ENCODE measurements at places on chromosomes 2 and 18. TPM values are rescaled to one million over a fixed set of nuclear protein-coding genes. Genes with fewer than 3 reads are reported as not detected.

Gene VWA3B
- total RNA-seq = 0.13 TPM

Gene SCN9A
- 0.51 TPM for total RNA-seq

Gene C2orf15
- 0.13 TPM for total RNA-seq

Gene HOXD9
- total RNA-seq = 16.8 TPM

Gene STK36
- 4.7 TPM for total RNA-seq

Gene CHRNG
- not detected for total RNA-seq

Gene MTX2
- 23.2 TPM for total RNA-seq

Gene C2orf72
- not detected for total RNA-seq

Gene SNORC
- total RNA-seq = 0.13 TPM

Gene BABAM2
- total RNA-seq = 16.6 TPM

Gene CABYR
- total RNA-seq = 3.1 TPM

Gene ADRA2B
- under 0.01 TPM for total RNA-seq

Gene DSG4
- total RNA-seq = not detected

Gene TMEM150A
- 5.8 TPM for total RNA-seq

Gene NEU2
- total RNA-seq = not detected

Gene GALNT14
- 0.39 TPM for total RNA-seq

Gene CCDC148
- 0.13 TPM for total RNA-seq

Gene NFATC1
- 17.1 TPM for total RNA-seq

Gene FNDC4
- 10.0 TPM for total RNA-seq

Gene SLC9A4
- not detected for total RNA-seq

Gene ANKRD30BL
- total RNA-seq = not detected

Gene ZEB2
- 0.51 TPM for total RNA-seq

Gene GMPPA
- 22.2 TPM for total RNA-seq

Gene SKOR2
- total RNA-seq = not detected

Gene MYOM1
- 0.26 TPM for total RNA-seq

Gene IL1F10
- not detected for total RNA-seq

Gene SFTPB
- not detected for total RNA-seq

Gene PPP1R1C
- total RNA-seq = 0.13 TPM

Gene CNOT9
- total RNA-seq = 46.3 TPM

Gene ZC3H6
- total RNA-seq = 1.8 TPM

Gene TXNDC2
- not detected for total RNA-seq

Gene ALLC
- not detected for total RNA-seq

Gene GBX2
- 0.51 TPM for total RNA-seq

Gene MREG
- 1.9 TPM for total RNA-seq

Gene TMEM247
- total RNA-seq = not detected

Gene CACNB4
- total RNA-seq = under 0.01 TPM

Gene ADCY3
- total RNA-seq = 19.2 TPM

Gene CFAP210
- not detected for total RNA-seq

Gene MYL12B
- total RNA-seq = 866 TPM

Gene AGFG1
- total RNA-seq = 56.6 TPM

Gene APCDD1
- total RNA-seq = not detected

Gene PSMA8
- total RNA-seq = not detected

Gene GEN1
- 5.6 TPM for total RNA-seq

Gene HRH4
- not detected for total RNA-seq

Gene DYSF
- total RNA-seq = 47.2 TPM

Gene PLA2R1
- total RNA-seq = 26.9 TPM

Gene TRABD2A
- 0.25 TPM for total RNA-seq

Gene LOXL3
- total RNA-seq = 2.0 TPM

Gene ALPP
- total RNA-seq = not detected

Gene PPP1CB
- 108 TPM for total RNA-seq

Gene ACKR3
- total RNA-seq = 20.7 TPM

Gene PLGLB2
- total RNA-seq = 0.39 TPM

Gene ST3GAL5
- total RNA-seq = 2.6 TPM

Gene RBMS1
- total RNA-seq = 55.1 TPM

Gene UGT1A4
- not detected for total RNA-seq

Gene GREB1L
- 11.3 TPM for total RNA-seq

Gene ZSWIM2
- total RNA-seq = under 0.01 TPM
